ENCODE measurements at places on chromosomes 4 and X.

DNA sequence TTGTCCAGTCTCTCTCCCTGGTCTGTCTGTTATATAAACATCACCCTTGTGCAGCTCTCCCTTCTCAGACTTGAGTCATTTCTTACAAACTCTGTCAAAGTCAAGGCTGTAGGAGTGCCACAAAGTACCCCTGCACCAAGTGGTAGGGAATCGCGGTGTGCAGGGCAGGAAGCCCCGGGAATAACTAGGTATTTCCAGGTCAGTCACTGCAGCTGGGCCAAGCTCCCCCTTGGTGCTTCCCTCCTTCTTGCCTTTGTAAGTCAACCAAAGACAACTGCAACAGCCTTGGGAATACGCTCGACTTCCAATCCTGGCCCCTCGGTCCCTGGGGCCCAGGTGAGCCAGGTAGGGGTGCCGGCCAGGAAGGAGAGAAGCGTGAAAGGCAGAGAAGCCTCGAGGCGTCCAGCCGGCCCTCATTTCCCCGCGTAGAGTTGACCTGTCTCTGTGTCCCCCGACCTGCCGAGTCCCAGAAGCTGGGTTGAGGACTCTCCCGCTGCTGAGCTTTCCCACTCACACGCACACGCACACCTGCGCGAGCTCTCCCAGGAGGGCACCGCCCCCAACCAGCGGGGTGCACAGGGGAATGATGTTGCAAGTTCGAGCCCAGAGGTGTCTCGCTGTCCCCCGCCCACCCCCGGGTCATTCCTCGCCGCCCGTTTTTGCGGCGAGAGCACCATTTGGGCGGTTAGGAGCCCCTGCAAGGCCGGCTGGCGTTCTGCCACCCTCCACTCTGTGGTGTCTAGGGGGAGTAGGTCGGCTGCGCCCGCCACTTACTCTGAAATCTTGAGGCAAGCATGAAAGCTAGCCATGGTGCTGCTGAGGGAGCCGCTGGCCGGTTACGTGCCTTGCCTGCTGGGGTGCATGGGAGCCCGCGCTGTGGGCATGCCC is 22.8 kb upstream of the KIAA1210 start:
- no peak for DNase-seq

DNA sequence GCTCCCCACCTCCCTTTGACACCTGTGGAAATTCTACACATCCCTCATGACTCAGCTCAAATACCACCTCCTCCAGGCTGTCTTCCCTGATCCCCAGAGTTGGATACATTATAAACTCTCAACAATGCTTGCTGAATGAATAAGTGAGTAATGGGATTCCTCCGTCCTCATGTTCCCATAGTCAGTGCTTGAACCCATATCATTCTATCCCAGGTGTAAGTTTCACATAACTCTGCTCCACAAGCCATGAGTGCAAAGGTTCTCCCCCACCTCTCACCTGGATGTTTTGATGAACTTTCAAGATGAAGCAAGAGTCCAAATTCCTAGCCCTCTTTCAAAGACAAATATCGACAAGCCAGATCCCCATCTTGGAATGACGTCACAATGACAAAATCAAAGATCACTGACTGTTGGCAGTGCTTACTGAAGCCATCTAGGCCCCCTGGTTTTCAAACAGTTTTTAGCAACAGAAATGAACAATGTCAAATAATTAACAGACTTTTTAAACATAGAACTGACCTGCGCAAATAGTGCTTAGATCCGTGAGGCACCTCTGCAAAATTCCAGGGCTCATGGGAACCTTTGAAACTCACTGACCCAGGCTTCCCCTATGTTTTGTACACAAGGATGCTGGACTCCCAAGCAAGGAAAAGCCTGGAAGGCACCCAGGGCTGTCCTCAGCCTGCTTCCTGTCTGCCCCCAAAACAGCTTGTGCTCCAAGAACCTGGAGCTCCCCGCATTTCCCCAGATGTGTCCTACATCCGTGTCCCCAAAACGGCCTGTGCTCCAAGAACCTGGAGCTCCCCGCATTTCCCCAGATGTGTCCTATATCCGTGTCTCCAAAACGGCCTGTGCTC is 4.0 kb downstream of the SLC2A9 start:
- DNase-seq: no peak

- no peak for DNase-seq
These were observed 1071.2 kb upstream of the ADGRL3 start for GRCh38 chr4:60128888-60129287.

- DNase-seq: no peak
These were observed 54.4 kb downstream of the SMAD1 start for GRCh38 chr4:145536044-145536443.

- no peak for DNase-seq
These were observed 4.7 kb downstream of the FAM120C start for GRCh38 chrX:54178100-54178940.

DNA sequence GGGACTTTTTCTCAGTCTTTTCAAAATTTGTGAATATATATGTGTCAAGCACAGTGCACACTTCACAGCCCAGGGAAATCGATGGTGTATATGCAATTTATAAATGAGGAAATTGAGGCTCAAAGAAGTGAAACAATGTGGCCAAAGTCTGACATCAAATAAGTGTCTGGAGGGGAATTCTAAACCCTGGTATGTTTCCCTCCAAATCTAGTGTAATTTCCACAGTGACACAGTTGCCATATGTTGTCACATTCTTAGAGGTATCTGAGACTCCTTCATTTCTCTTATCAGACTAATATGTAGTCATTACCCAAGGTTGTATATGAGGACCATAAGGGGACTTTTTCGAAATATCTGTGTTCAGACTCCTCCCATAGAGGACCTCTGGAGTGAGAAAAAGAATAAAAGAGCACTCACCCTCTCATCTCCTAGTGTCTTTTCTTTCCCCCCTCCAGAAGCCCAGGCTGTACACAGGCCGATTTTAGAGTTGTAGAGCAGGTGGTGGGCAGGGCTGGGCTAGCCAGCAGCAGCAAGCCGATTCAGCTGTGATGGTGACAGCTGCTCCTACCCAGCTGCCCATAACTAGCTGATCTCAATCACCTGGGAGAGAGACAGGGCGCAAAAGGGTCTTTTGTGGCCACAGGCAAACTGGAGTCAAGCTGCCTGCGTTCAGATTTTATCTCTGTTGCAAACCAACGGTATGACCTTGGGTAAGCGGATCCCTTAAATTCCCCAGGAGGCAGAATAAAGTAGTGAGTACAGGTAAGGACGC is 55.1 kb downstream of the CLCN5 start:
- no peak for DNase-seq

DNA sequence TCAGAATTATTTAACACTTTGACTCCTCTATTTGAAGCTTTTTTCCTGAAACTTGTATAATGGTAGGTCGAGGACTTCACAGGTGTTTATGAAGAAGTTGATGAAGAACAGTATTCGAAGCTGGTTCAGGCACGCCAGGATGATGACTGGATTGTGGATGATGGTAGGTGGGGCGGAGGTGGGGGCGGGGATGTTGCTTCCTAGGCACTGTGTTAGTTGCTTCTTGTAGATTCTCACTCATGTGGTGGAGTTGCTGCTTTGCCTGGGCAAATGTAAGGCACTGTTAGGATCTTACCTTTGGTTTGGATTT is 9.4 kb downstream of the POLA1 start:
- no peak for DNase-seq

GRCh38 chr4:76215077-76215476 is 1.5 kb upstream of the SCARB2 start:
- no peak for DNase-seq

Measured in activated T-cell treated with anti-CD3 and anti-CD28 coated beads for 1 hour (primary cell).